ENCODE measurements at places on chromosomes 6 and 20.

DNA sequence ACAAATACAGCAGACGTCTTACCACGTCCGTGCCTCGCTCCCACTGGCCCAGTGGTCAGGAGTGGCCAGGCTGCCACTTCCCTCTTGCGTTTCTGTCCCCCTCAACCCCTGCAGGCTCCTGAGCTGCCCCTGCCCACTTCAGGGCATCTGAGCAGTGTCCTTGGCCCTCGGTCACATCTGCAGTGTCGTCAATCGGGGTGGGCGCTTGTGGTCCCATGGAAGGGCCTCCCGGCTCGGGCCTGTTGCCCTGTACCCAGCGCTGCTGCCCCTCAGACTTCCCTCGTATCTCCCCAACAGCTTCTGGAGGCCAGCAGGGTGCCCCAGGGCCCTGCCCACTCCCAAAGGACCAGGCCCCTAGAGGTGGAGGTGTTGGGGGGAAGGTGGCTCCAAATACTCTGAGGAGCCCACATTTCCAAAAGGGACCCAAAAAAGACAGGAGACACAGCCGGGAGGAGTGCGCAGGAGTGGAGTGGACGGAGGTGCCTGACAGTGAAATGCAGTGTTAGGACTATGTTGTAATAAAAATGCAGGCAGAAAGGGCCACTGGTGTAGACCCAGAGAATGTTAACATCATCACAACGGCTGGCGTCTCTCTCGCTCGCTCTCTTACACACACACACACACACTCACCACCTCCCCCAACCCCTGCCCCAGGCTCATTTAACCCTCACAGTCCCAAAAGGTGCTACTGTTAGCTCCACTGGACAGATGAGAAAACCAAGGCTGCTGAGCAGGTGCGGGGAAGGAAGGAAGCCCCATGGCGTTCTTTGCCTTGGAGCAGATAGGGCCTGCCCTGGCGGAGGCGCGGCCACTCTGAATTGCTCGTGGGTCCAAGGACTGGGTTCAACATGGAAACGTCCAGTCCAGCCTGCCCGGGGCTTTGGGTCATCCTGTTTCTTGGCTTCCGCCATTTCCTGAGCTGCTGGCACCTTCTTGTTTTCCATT lies 343.9 kb downstream of the ZFAND3 start:
- no peak for DNase-seq

- no peak for DNase-seq
Observed at GRCh38 chr20:57262301-57262700, 4.1 kb downstream of the BMP7 start.

- DNase-seq = no peak
Observed at GRCh38 chr6:27970444-27970843, 13.4 kb downstream of the OR2B6 start.

- no peak for DNase-seq
Observed at GRCh38 chr20:49762940-49763766, 49.5 kb upstream of the B4GALT5 start.

DNA sequence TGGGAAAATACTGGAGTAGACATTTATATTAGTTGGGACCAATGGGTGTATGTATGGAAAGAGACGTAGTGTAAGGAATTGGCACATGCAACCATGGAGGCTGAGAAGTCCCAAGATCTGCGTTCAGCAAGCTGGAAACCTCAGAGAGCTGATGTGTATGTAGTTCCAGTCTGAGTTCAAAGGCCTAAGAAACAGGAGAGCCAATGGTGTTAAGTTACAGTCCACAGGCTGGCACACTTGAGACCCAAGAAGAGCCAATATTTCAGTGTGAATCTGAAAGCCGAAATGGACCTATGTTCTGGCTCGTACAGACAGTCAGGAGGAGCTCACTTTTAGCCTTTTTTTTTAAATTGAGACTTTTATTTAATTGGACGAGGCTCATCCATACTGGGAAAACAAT lies 244.2 kb downstream of the CDKAL1 start:
- no peak for DNase-seq

GRCh38 chr6:163324688-163325389 lies 89.7 kb upstream of the QKI start:
- DNase-seq = no peak

- DNase-seq = no peak
Observed at GRCh38 chr20:24389686-24390085, 79.7 kb upstream of the SYNDIG1 start.

DNA sequence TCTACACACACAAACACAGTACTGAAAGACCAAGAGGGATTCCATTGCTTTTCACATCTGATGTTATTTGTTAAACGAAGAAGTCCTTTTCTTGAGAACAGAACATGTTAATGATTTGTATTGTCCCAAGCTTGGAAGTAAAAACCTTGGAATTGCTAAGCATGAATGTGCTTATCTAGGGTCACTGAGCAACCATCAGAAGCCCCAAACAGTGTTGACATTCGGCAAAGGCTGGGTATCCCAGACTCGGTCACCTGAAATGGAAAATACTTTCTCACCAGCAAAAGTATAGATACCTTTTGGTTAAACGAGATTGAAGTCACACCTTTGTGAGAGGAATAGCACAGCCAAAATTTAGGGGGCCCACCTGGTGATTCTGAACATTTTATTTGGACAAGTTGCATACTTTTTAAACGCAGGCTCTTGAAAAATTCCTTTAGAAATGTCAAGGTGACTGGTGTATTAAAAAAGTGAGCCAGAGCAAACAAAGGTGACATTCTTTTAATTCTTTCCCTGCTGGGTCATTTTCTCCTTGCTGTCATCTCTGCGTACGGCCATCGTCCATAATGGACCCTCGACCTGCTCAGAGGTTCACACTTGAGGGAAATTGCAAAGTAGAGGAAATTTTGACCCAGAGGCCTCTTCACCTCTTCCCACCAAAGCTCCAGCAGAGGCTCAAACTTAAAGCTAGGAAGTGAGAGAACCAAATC lies 95.8 kb upstream of the FOXA2 start:
- no peak for DNase-seq
